Activated T-cell treated with anti-CD3 and anti-CD28 coated beads for 4 hours (primary cell): ENCODE measurements at places on chromosomes 16 and 17.

- DNase-seq = no peak
These were observed 184.2 kb downstream of the KCNJ2 start for GRCh38 chr17:70353408-70354092.

GRCh38 chr17:17155568-17155967, 50.6 kb downstream of the PLD6 start:
- no peak for DNase-seq

- no peak for DNase-seq
These were observed 1026.5 kb upstream of the EEF2KMT start for GRCh38 chr16:6124136-6124535.

- DNase-seq = no peak
These were observed 19.1 kb upstream of the SP6 start for GRCh38 chr17:47870056-47870455.

GRCh38 chr17:17051380-17051779, 9.1 kb downstream of the MPRIP start:
- DNase-seq = no peak

DNA sequence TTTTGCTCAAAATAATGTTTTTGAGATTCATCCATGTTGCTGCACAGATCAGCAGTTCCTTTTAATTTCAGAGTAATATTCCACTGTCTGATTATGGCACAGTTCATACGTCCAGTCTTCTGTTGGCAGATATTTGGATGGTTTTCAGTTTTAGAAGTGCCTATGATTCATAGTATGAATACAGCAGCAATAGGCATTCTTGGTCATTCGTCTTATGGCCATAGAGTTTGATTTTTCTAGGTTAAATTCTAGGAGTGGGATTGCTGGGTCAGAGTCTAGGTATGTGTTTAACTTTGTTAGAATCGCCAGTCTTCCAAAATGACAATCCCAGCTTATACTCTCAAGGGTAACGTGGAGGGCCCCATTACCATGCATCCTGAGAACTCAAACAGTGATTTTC, 11.5 kb upstream of the IL34 start:
- DNase-seq = no peak

DNA sequence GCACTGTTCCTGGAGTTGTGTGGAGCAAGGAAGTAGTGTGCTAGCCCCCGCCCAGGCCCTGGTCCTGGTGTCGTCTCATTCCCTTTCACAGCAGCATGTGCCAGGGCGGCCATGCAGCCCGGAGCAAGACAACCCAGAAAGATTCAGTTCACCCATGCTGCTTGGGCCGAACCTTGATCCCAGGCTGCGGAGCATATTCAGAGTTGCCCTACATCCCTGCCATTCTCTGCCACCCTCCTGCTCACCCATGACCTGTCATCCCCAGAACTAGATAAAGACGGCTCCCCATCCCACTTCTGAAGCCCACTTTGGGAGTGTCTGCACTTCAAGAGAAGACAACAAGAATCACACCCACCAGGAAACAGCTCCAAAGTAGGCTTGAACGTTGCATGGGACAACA, 2452.5 kb downstream of the TP53TG3F start:
- no peak for DNase-seq

- DNase-seq = no peak
These were observed 951 bp downstream of the GPS1 start for GRCh38 chr17:82052638-82053059.

- DNase-seq = no peak
These were observed 56.5 kb downstream of the RPTOR start for GRCh38 chr17:80601146-80601545.

DNA sequence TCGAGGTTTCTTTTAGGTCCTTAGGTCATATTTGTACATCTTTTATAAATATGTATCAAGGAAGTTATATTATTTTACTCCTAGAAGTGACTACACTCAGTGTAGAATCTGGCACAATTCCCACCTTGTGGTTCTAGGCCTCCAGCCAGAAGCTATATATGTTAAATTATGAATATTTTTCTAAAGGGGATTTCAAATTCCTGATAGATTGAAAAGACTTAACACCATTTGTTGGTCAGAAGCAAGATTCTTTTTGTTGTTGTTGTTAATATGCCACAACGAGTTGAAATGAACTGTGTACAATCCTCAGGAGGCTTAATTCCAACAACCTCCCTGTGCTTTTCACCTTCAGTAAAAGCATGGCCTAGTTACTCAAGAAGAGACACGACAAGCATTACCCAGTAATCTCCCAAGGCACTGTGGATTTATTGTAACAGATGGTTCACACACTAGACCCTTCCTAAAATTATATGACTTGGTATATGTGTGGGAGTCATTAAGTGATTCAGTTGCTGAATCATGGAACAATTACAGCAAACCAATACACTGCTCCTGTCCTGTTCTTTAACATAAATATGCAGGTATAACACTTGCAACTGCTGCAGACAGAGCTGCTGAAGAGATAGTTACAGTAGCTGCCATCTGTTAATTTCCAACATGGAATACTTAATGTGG, 964.4 kb upstream of the GOT2 start:
- no peak for DNase-seq

DNA sequence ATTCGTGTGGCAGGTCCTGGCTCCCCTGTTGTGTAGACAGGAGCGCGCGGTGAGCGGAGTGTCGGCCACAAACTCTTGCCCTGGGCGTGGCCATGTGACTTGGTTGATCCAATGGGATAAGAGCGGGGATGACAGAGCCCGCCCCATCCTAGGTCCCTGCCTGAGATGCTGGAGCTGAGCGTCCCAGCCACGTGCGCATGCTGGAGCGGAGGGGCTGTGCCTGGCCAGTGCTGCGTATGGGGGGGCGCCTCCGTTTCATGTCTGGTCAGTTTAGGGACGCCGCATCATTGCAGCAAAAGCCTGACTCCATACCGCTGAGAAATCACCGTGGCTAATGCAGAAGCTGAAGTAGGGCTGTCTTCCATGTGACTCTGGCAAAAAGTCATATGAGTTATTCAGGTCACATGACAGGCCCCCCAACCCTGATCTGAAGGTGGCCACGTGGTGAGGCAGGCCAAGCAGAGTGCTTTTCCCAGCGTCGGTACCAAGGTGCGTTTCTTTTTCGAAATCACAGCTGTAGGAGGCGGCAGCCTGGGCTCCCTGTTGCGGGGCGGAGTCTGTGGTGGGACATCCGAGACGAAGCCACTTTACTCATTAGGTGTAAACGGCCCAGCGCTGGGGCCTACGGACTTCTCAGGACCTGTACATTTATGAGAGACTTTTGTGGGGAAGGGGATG, 22.5 kb downstream of the HSBP1 start:
- DNase-seq = no peak

- no peak for DNase-seq
These were observed 29.4 kb downstream of the IRF8 start for GRCh38 chr16:85928401-85928820.

- DNase-seq = no peak
These were observed 58.6 kb upstream of the ZFHX3 start for GRCh38 chr16:73106329-73107034.
